ENCODE measurements at places on chromosomes 13 and 19.

GRCh38 chr13:44333950-44334655 lies 39.5 kb upstream of the SERP2 start:
- no peak for DNase-seq

- no peak for DNase-seq
Observed at GRCh38 chr13:75533861-75534260, 3.8 kb downstream of the COMMD6 start.

DNA sequence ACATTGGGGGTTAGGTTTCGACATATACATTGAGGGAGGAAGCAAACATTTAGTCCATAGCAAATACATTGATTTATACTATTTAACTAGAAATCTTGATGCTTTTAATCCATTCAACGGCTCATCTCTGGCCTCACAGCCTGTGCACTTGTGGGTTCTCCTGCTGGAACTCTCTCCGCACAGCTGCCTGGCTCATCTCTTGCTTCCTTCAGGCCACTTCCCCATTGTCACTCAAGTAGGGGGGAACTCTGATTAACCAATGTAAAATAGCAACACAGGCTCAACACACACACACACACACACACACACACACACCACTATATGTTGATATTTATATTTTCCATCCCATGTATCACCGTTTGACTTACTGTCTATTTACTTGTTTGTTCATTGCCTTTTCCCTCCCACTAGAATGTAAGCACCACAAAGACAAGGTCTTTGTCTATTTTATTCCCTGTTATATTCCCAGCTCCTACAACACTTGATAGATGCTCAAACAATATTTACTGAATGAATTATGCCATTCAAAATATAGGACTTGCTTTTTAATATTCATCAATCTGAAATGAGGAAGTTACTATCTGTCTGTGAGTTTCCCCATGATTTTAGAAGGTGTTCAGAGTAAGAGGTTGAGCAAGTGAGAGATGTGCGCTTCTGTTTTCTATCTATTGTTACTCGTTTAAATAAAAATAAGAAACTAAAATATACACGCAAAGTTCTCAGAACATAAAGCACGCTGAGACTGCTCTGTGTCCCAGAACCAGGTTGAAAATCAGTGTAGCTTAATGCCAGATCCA lies 29.8 kb upstream of the PABPC3 start:
- no peak for DNase-seq

GRCh38 chr19:40155749-40156265 lies 35.4 kb upstream of the MAP3K10 start:
- DNase-seq = peak; percentile 43

- no peak for DNase-seq
Observed at GRCh38 chr13:37202264-37202663, 96.8 kb upstream of the CSNK1A1L start.

GRCh38 chr13:31068119-31068423 lies 93.6 kb downstream of the HSPH1 start:
- no peak for DNase-seq

- no peak for DNase-seq
Observed at GRCh38 chr13:27012482-27013197, 159.0 kb downstream of the USP12 start.

DNA sequence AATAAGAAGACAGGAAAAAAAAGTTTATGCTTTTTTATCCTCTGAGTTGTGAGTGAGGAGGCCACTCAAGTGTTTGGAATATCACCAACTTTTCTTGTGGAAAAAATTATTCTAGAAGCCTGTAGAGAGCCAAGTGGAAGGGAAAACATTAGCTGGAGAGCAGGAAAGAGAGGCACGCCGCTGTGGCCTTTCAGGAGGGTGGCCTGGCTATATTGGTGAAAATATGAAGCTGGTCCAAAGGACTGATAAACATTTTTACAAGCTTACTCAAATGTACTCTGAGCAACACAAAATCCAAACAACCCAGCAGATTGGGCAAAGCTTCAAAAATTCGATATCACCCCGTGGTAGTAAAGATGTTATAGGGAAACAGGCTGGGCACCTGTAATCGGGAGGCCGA lies 2.3 kb upstream of the EIF3G start:
- DNase-seq = no peak

GRCh38 chr13:23159205-23159759 lies 21.5 kb upstream of the SGCG start:
- no peak for DNase-seq

DNA sequence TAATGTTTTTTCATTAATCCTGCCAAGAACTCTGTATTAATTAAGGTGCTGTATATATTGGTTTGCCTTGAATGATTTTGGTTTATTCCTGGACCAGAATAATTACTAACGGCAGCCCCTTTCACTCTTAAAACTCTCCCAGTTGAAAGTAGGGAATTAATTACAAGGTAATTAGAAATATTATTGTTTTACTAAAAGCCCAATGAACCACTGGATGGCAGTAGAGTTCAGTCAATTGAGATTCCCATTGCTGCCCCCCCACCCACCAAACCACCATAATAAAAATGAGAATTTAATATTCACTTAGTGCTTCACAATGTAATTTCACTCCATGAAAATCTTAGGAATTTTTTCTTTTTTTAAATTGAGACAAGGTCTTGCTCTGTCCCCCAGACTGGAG lies 13.7 kb downstream of the WBP4 start:
- peak; percentile 32 for DNase-seq

- no peak for DNase-seq
Observed at GRCh38 chr13:104086759-104087158, 1020.5 kb upstream of the SLC10A2 start.

- DNase-seq = no peak
Observed at GRCh38 chr19:29247471-29247870, 34.5 kb upstream of the UQCRFS1 start.

- DNase-seq = no peak
Observed at GRCh38 chr19:13006431-13007281, 11.4 kb downstream of the NFIX start.

- DNase-seq = no peak
Observed at GRCh38 chr19:45336696-45337251, 3.8 kb upstream of the KLC3 start.

- DNase-seq = no peak
Observed at GRCh38 chr19:2722541-2723344, 1.6 kb upstream of the DIRAS1 start.

DNA sequence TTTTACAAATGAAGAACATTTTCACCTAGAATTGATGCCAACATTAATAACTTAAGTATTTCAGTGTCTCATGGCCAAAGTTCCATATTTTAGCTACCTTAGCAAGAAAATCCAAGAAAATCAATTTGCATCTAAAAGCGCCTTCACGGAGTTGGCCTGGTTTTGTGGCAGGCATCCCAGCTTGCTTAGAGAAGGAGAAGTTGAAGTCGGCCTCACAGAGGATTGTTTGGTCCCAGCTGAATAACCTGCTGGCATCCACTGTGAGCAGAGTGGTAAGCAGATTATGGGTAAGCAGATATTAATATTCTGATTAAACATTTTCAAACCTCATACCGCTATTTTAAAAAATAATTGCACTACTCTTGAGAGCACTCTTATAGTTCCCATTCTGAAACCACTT lies 62.3 kb upstream of the STARD13 start:
- no peak for DNase-seq

DNA sequence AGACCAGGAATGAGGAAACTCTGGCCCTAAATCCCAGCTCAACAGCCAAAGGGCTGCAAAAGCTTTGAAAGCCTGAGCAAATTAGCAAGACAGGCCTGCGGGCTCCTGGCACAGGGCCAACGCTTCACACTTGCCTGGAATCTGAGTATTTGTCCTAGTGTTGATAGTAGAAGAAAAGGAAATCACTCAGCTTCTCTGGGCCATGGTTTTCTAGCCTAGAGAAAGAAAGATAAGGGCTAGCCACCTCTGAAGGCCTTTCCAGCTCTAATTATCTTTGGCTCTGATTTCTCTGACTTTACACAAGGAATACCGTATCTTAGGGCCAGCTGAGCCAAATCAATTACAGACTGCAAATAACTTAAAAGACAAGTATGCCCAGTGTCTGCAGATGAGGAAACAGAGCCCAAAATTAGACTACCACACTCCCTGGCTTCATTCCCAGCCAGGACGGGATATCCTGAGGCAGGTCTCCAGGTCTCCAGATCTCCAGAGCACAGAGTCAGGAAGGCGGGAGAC lies 69.6 kb downstream of the STK24 start:
- no peak for DNase-seq

DNA sequence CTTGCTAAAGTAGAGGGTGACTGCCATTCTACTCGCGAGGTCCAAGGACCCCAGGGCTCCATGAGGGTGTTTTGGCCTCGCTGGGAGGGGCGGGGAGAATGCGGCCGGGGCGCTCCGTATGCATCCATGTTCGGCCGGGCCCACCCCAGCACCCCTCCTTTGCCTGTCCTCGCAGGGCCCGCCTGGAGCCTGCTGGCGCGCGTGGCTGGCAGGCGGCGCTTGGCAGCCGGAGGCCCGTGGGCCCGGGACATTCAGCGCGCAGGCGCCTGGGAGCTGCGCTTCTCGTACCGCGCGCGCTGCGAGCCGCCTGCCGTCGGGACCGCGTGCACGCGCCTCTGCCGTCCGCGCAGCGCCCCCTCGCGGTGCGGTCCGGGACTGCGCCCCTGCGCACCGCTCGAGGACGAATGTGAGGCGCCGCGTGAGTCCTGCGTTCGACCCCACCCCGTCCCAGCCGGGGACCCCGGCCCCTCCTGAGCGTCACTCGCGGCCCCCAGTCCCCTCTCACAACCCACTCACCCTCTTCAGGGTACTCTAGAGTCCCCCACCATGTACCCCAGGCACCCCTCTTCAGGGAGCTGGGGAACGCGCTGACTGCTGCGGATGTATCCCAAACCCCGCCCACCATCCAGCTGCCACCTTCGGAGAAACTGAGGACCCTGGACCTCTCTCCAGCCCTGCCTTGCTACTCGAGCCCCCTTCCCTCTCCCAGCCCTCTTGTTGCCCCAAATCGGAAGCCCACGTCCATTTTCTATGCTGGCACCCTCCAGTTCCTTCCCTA lies 4.1 kb downstream of the DLL3 start:
- peak; percentile 77 for DNase-seq

GRCh38 chr19:38869836-38870607 lies 8.1 kb downstream of the RINL start:
- peak; percentile 95 for DNase-seq

DNA sequence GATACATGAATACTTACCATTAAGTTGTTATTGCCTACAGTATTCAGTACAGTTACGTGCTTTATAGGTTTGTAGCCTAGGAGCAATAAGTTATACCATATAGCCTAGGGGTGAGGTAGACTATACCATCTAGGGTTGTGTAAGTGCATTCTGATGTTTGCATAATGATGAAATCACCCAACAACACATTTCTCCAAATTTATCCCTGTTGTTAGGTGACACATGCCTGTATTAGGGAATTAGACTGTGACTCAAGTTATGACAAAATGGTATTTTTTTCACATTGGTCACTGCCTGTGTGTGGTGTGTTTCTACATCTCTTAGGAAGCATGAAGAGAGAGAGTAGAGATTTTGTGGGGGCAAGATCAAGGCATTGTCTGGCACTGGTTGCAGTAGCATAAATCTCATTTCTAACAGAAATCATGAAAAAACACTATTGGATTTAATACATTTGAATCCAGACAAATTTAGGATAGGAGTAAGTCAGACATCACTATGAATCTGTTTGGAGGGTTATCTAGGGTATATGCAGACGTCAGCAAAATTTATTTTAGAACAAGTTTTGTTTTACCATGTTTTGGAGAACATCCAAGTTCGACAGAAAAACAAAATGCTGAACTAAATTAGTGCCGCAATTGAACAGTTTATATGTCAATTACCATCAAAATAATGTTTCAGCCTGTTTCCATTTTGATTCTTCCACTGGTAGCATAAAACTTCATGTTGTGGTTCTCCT lies 332.1 kb downstream of the LMO7 start:
- DNase-seq = no peak

- DNase-seq = no peak
Observed at GRCh38 chr19:41929536-41930071, 1.4 kb upstream of the ERFL start.

GRCh38 chr13:40190641-40191100 lies 475.8 kb downstream of the FOXO1 start:
- peak; percentile 40 for DNase-seq

- DNase-seq = no peak
Observed at GRCh38 chr13:22399801-22400420, 729.0 kb downstream of the FGF9 start.

GRCh38 chr13:48144413-48145035 lies 49.6 kb upstream of the MED4 start:
- DNase-seq = no peak

- DNase-seq = no peak
Observed at GRCh38 chr13:89169951-89170350, 1498.8 kb downstream of the SLITRK5 start.

- DNase-seq = no peak
Observed at GRCh38 chr19:1672769-1673644, 20.6 kb upstream of the TCF3 start.

DNA sequence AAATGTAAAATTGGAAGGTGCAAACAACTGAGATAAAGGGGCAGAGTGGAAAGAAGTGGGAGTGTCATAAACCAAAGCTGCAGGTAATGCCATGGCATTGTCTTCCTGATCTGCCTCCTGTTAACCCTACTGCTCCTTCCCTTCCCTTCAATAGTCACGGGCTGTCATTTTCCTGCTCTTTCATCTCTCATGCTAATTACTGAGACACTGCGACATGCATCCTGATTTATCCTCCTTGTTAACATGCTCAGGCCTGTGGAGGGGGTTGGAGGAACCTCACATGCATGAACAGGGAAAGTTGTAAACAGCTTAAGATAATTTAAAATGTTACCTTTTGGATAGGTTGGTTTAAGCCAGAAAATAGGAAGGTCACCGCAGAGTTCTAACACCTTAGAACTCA lies 27.2 kb downstream of the CNMD start:
- no peak for DNase-seq

GRCh38 chr13:97395447-97396136 lies 38.4 kb upstream of the RAP2A start:
- no peak for DNase-seq

DNA sequence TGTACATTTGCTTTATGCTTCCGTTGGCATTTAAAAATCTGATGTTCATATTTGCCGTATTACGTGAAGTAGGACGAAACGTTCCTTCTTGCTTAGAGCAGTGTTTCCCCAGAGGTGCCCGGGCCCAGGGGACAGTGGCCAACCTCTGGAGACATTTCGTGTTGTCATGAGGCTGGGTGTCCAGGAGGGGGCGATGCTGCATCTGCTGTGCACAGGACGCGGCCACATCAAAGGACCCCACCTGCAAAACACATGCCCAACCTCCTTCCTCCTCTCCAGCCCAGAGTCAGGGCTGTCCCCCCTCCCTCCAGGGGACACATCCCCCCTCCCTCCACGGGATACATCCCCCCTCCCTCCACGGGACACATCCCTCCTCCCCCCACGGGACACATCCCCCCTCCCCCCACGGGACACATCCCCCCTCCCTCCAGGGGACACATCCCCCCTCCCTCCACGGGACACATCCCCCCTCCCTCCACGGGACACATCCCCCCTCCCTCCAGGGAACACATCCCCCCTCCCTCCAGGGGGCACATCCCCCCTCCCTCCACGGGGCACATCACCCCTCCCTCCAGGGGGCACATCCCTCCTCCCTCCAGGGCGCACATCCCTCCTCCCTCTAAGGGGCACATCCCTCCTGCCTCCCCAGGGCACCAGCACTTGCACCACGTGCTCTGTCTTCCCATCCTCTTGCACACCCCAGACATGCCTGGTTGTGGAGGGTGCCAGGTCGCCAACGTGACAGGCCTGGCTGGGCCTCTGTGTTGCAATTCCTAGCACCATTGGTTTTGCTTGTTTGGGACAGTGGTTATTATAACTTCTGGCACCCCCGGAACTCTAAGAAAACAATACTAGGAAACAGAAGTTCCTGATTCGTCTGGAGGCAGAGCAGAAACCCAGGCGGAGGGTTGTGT lies 46.7 kb downstream of the GAS6 start:
- peak; percentile 72 for DNase-seq

GRCh38 chr13:95749545-95749944 lies 72.6 kb downstream of the DNAJC3 start:
- DNase-seq = no peak
